ENCODE measurements at places on chromosomes 1 and 21.

- no peak for DNase-seq
These were observed 207.7 kb downstream of the DYRK1A start for GRCh38 chr21:37574316-37574715.

DNA sequence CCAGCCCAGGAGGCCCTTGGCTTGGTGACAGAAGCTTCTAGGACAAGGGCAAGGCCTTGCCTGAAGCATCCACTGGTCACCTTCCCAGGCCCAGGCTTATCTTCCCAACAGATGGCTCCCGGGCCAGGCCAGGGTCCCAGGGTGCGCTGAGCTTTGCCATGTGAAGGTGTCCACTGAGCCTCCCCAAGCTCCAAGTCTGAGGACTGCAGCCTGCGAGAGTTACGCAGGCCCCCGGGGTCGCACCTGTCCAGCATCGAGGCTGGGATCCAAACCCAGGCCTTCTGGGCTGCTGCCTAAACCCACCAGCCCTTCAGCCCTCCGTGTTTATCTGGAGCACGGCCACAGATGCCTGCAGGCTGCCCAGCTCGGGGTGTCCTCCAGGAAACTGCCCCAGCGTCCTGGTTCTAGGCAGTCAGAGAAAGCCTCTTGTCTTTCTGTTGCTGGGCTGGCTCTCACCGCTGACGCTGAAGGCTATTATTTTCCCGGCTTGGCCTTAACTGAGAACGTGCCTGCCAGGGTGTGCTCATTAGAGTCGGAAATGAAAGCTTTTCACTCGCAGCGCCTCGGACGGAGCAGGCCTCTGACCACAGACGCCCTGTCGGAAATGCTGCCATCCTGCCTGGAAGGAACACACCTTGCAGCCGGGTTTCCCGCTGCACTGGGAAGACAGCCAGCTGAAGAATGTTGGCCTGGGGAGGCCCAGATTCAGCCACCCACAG lies 71.4 kb downstream of the MEGF6 start:
- no peak for DNase-seq

GRCh38 chr1:163509114-163509513 lies 187.4 kb downstream of the NUF2 start:
- no peak for DNase-seq

- no peak for DNase-seq
These were observed 31.1 kb downstream of the HUNK start for GRCh38 chr21:31903896-31904295.

- DNase-seq = no peak
These were observed 90.1 kb upstream of the BCL10 start for GRCh38 chr1:85366391-85367170.

DNA sequence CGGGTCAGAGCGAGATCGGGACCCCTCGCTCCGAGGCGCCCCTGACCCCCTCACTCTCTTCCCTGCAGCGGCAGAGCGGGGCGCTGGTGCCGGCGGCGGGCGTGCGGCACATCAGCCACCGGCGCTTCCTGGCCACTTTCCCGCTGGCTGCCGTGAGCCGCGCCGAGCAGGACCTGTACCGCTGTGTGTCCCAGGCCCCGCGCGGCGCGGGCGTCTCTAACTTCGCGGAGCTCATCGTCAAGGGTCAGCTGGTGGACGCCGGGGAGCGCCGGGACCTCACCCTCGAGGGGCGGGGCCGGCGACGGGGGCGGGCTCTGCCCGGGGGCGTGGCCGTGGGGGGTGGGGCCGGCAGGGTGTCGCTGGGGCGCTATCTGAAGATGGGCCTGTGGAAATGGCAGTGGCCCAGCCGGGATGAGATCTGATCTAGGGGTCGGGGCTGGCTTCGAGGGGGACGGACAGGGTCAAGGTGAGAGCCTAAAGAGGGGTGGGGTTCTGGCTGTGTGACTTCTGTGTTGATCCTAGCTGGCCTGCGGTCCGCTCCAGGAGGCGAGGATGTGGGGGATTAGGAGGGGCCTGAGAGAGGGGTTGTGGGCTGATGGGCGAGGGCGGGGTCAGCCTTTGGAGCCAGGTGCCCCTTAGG lies 23.6 kb downstream of the PTPRU start:
- no peak for DNase-seq

DNA sequence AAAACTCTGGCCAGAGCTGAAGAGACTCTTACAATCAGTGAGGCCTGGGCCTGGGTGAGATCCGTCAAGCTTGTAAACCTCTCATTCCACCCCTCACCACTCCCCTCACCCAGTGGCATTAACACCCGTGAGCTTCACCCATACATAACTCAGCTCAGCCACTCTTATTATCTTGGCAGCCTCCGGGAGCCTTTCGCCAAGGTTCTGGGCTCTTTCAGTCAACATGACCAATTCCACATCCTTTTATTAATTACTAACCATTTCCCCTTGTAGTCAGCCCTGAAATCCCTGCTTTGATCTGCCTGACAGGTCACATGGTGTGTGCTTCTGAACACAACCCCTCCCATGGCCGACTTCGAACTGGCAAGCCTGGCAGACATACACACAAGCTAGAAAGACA lies 134.8 kb downstream of the SETD4 start:
- DNase-seq = no peak

DNA sequence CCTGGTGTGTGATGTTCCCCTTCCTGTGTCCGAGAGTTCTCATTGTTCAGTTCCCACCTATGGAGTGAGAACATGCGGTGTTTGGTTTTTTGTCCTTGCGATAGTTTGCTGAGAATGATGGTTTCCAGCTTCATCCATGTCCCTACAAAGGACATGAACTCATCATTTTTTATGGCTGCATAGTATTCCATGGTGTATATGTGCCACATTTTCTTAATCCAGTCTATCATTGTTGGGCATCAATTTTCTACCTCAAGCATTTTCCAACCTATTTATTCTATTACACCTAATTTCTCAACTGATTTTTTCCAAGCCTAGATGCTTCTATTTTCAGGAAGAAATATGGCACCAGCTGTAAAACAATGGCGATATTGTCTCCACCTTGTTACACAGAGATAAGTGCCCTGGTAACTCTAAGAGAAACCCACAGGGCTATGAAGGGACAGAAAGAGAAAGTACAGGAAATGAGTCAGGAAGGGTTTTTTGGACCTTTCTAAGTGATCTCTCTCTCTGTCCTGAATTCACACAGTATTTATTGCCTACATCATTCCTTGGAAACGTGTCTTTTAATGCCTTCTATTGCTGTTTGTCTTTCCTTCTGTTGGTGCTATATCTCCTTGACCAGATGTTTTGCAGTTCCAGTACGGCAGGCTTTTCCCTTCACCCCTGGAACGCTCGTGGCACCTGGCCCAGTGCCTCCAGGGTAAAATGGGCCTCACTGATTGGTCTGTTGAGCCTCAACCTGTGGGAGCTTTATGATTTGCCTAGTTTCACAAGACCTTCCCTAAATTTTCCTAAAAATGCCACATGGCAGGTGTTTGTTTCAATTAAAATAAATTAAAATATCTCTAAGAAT lies 14.6 kb upstream of the JAK1 start:
- DNase-seq = no peak

- no peak for DNase-seq
These were observed 161.5 kb downstream of the HLX start for GRCh38 chr1:221040691-221041285.

- no peak for DNase-seq
These were observed 238.2 kb downstream of the PTPRU start for GRCh38 chr1:29474274-29475244.

- no peak for DNase-seq
These were observed 95.8 kb downstream of the CDC7 start for GRCh38 chr1:91596474-91596873.

DNA sequence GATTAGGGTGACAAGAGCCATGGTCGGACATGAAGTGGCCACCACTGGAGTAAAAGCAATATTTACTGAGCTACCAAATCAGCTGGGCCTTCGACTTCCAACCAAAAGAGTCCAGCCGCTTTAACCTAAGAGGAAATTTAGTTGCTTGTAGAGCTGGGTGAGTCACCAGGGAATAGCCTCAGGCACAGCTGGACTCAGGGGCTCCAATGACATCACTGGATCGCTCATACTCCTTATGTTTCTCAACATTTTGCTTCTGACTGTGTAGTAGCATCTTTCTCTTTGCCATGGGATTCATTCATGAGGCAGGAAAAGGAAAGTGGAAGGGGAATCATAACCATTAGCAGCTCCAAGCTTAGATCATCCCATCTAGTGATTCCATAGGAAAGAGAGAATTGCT lies 664.4 kb downstream of the MATN1 start:
- no peak for DNase-seq

- no peak for DNase-seq
These were observed 257.6 kb upstream of the USP24 start for GRCh38 chr1:55472784-55473183.

DNA sequence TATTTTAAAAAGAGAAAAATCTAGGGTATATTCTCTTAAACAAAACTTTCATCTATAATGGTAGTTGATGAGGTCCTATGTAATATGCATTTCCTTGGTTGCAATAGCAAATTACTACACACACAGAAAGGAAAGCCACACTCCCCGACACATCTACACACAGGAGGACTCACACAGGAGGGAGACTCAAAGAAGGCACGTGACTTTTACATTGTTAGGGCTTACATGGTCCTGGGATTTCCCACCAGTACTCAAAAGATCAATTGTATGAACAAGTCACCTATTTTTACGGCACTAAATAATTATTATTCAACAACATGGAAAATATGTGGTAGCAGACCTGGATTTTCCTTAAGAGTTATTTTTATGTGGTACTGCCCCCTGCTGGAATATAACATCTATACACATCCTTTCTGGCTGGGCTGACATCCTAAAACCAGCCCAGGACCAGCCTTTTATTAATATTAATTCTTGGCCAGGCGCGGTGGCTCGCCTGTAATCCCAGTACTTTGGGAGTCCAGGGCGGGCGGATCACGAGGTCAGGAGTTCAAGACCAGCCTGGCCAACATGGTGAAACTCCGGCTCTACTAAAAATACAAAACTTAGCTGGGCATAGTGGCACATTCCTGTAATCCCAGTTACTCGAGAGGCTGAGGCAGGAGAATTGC lies 33.9 kb upstream of the LGALS8 start:
- peak; percentile 38 for DNase-seq

DNA sequence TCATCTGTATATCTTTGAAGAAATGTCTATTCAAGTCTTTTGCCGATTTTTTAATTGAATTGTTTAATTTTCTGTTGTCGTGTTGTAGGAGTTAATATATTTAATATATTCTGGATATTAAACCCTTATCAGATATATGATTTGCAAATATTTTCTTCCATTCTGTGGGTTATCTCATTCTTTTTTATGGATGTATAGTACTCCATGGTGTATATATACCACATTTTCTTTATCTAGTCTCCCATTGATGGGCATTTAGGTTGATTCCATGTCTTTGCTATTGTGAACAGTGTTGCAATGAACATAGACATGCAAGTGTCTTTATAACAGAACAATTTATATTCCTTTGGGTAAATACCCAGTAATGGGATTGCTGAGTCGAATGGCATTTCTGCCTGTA lies 100.3 kb upstream of the DMRTA2 start:
- no peak for DNase-seq

GRCh38 chr1:241323514-241324195 lies 33.4 kb downstream of the RGS7 start:
- no peak for DNase-seq

- no peak for DNase-seq
These were observed 65.3 kb upstream of the CNN3 start for GRCh38 chr1:94992161-94992560.

GRCh38 chr1:105684714-105685113 lies 1371.8 kb upstream of the PRMT6 start:
- DNase-seq = no peak

DNA sequence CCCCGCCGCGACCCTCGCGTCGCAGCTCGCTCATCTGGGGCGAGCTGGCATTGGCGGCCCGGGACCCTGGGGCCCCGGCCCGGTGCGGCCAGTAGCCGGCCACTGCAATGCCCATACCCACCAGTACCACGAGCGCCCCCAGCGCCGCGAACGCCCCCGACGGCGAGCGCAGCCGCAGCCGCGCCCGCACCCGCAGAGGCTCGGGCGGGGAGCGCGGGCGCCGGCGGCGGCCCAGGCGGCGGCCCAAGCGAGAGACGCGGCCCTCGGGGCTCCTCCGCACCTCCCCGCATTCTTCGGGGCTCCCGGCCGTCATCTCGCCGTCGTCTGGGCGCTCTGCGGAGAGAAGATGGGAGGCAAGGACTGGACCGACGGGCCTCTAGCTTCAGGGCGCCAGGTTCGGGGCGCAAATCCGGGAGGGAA lies 2.2 kb downstream of the TMEM200B start:
- no peak for DNase-seq

GRCh38 chr1:86209346-86209745 lies 52.8 kb upstream of the COL24A1 start:
- no peak for DNase-seq

GRCh38 chr1:54014009-54014629 lies 3.9 kb downstream of the LDLRAD1 start:
- DNase-seq = no peak

GRCh38 chr1:173195596-173196088 lies 11.5 kb downstream of the TNFSF4 start:
- DNase-seq = no peak

- no peak for DNase-seq
These were observed 136.6 kb downstream of the PLXNA2 start for GRCh38 chr1:208107425-208108212.

GRCh38 chr1:226479474-226479873 lies 69.1 kb upstream of the STUM start:
- no peak for DNase-seq

DNA sequence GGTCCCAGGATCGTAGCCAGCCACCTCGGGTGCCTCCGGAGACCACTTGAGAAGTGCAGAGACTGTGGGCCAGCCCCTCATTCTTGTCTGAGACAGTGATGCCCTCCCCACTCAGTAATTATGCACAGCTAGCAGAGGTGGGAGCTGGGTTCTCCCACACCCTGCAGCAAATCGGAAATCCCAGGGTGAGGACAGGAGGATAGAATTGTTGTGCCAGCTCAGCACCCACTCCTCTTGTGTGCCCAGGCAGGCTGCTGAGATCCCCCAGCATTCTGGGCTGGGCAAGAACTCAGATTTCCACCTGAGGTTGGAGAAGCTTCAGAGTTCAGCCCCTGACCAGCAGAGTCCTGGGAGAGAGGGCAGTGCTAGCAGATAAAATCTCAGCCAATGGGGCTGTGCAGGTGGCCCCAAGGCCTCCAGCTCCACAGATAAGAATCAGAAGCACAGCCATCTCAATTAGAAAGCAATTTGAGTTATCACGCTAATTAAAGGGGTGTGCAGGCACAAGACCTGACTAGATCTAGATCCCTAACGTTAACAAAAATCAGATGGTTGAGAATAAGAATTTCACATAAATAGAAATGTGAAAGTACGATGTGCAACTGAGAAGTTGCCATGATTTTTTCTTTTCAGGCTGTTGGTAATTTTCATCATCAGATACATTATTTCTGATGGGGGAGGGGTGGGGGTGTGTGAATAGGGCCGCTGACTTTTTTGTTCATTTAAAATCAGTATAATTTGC lies 45.5 kb upstream of the IRF2BP2 start:
- no peak for DNase-seq

DNA sequence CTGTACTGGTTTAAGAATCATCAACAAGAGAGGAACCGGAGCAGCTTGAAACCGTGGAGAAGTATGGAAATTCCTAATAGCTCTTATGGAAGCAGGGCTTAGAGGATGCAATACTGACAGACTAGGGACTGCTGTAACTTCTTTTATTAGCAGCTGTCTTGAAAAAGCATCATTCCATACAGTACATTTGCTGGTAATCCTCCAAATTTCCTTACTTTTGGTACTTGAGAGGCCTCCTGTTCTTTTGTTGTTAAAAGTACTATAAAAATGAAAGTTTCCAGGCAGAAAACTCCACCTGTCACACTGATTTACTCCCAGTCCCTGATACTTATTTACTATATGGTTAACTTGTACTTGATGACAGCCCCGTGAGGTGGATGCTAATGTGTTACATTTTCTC lies 7.7 kb downstream of the OMA1 start:
- DNase-seq = no peak

- no peak for DNase-seq
These were observed 19.4 kb downstream of the TNFSF4 start for GRCh38 chr1:173187671-173188237.
